ENCODE measurements at places on chromosomes 6 and 20.
A peak's percentile ranks its signal among the peaks of the same experiment; 100 is the strongest.

- DNase-seq: no peak
These were observed 20.5 kb downstream of the TGM2 start for GRCh38 chr20:38144598-38144973.

- peak; percentile 67 for DNase-seq
These were observed 35.2 kb upstream of the TBC1D22B start for GRCh38 chr6:37222125-37222967.

DNA sequence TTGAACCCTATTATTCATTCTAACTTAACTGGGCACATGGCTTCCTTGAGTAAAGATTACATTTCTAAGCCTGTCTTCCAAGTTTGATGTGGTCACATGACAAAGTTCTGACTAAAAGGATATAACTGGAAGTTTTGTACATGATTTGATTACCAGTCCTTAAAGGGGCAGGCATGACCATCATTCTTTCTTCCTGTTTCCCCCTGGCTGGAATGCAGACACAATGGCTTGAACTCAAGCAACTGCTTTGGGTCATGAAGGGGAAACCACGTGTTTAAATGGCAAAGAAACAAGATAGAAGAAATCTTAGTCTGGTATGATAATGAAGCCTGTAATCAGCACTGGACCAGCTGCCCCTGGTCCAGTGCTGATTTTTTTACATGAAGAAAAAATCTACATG, 15.6 kb upstream of the SHLD1 start:
- DNase-seq: no peak

DNA sequence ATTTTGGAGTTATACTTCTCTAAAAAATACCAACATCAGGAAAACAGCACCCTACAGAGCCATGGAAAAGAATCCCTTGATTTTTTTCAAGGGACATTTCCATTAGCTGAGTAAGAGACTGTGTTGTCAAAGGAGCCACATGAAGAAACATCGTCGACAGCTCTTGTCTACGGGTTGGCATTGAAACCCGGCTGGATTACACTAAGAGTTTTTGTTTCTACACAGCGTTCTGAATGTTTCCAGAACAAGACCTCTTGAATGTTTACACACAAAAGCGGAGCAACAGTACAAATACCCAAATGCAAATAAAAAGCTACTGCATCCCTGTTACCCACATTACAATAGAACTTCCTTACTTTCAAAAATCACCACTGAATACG, 2.4 kb upstream of the MYLK4 start:
- DNase-seq: no peak

DNA sequence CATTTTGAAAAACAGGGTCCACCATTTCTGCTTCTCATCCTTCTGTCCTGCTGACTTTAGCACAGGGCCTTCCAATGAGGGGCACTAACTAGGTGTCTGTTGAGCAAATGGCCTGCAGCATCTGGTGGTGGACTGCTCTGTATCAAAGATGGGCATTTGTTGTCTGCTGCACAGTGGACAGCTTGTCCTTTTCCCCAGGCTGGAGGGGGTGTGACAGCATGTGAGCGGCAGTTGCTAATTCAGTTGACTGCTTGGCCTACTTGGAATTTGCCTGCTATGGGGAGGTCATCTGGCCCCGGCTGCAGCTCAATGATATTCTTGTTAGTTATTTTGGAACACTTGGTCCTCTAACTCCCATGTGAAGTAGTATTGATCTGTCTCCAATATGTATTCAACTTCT, 93.7 kb downstream of the SH3BGRL2 start:
- DNase-seq: no peak

DNA sequence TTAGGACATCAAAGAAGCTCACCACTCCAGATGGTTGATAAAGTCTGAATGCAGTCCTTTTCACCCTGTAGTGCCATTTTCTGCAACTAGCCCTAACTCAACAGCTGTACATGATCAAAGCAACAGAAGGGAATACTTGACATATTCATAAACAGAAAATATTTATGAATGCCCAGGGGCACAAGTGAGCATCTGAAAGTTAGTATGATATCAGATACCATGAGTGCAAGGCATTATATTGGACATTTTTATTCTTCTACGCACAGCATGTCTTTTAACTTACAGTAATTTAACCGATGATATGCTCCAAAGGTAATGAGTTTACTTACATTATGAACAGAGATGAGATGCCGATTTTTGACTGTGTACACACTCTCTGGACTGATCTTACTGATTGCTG, 142.0 kb downstream of the MCHR2 start:
- no peak for DNase-seq

DNA sequence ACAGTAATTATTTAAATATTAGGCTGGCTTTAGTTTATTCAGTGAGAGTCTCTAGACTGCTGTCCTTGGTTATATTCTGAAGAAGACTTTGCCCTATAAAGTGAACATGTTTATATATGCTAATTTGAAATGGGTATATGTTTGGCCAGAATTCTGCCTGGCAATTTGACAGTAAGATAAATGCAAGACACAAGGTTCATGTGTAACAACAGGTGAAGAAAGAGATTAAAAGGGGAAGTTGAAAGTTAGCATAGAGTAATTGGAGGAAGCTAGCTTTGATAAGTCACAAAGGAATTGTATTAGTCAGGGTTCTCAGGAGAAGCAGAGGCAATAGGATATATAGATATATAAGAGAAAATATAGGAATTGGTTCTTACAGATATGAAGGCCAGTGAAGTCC, 191.4 kb downstream of the CENPW start:
- DNase-seq: no peak

DNA sequence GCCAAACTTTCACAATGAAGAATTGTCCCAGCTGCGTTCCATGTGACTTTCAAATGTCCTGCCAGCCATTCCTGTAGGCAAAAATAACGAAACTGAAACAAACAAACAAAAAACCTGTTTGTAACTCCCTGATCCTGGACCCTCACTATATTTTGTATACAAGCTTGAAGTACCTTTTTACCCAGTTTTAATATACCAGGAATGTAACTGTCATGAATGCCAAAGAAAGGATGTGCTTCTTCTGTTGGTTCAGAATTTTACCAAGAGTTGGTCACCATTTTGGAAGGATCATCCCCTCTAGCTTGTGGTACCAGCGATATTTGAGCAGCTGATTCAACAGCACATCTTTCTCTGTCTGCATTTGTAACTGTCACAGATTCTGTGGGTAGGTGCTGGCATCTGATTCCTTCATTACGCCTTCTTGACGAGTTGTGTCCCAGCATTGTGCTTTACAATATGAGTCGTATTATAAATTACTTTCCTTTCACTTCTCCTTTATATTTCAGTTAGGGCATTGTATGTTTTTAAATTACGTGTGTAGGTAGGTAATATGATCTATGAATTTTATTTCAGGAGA, 93.9 kb downstream of the DLGAP4 start:
- no peak for DNase-seq

- no peak for DNase-seq
These were observed 7.6 kb upstream of the ADIG start for GRCh38 chr20:38573413-38573812.

GRCh38 chr6:25447570-25447929, 168.4 kb downstream of the CARMIL1 start:
- no peak for DNase-seq

GRCh38 chr20:47233333-47234188, 122.9 kb downstream of the ZMYND8 start:
- DNase-seq: no peak

DNA sequence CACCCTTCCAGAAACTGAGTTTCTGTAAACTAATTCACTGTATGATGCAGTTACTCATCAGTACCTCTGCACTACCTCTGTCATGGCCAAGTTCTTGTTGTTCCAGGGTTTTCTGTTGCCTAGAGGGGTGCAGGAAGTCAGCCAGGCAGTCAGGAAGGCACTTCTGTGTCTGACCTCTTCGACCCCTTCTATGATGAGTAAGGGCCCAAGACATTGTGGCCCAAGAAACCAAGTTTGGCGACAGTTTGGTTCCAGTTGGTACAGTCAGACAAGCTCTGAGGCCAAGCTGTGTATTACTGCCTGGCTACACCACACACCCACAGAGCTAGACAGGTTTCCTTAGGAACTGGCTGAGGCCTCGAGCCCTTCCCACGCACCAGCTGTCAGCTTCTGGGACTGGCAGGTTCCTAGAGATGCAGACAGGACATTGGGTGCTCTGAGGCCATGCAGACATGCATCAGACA, 41.2 kb downstream of the TRAF3IP2 start:
- no peak for DNase-seq

DNA sequence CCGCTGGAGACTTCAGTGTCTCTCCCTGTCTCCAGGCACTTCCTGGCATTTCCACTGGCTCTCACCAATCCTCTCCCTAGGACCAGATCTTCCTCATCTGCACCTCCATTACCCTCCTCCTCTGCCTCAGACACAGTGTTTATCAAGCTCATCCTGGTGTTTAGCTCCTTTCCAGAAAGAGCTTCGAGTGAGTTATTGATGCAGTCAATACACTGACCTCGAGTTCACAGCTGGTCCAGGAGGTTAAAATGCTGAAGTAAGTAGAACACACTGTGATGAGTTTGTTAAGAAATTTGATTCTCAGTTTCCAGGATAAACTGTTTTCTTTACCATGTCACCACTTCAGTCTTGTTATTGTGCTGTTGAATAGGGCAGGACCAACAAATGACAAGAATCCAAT, 42.1 kb upstream of the ARMC2 start:
- no peak for DNase-seq

- DNase-seq: no peak
These were observed 462.4 kb upstream of the NRSN1 start for GRCh38 chr6:23663652-23664051.

DNA sequence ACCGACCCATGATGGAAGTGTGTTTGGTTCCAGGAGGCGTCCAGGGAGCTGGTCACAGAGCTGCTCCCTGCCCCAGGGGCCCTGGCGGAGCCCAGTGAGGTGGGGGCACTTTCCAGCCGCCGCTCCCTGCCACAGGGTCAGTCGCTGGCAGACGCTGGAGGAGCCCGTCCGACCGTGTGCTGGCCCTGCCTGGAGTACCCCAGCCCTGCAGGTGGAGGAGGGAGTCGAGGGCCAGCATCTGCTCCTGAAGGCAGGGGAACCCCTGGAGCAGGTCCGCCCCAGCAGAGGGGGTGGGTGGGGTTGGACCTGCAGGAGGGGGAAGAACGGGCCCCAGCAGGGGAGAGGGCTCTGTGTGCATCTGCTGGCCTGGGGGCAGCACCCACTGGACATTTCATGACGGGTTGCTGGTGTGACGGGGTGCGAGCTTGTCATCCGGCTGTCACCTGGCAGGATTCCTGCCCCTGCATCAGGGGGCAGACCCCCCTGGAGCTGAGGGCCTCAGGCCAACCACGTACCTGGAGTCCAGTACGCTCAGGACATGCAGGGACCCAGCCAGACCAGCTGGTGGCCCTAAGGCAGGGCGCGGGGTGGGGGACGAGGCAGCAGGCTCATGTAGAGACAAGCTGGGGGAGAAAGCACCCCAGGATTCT, 32.3 kb upstream of the GATA5 start:
- no peak for DNase-seq

- no peak for DNase-seq
These were observed 66.3 kb downstream of the RBM38 start for GRCh38 chr20:57457243-57458095.

GRCh38 chr6:147103694-147104093, 100.5 kb upstream of the STXBP5 start:
- DNase-seq: no peak

DNA sequence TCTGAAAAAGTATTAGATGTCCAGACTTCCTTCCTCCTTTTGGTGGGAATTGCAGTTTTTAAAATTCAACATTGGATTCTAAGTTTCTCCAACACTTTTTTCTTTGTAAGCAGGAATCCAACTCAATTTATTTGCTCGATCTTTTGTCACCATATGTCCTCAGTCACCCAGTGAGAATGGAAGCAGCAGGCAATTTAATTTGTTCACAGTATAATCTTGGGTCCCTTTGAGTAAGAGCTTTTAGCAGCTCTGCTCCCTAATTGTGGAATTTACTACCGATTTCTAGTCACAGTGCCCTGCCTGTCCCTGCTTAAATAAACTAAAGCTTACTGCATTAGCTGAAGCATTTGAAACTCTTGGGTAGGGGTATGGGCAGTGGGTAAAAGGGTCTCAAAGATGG, 98.6 kb downstream of the BTBD3 start:
- DNase-seq: no peak

GRCh38 chr6:163646866-163647265, 232.3 kb downstream of the QKI start:
- DNase-seq: no peak

- peak; percentile 7 for DNase-seq
These were observed 130.6 kb upstream of the INSM1 start for GRCh38 chr20:20237093-20237959.

- DNase-seq: no peak
These were observed 64.4 kb downstream of the SULF2 start for GRCh38 chr20:47720636-47721427.

GRCh38 chr20:51507216-51508036, 35.1 kb downstream of the NFATC2 start:
- no peak for DNase-seq

DNA sequence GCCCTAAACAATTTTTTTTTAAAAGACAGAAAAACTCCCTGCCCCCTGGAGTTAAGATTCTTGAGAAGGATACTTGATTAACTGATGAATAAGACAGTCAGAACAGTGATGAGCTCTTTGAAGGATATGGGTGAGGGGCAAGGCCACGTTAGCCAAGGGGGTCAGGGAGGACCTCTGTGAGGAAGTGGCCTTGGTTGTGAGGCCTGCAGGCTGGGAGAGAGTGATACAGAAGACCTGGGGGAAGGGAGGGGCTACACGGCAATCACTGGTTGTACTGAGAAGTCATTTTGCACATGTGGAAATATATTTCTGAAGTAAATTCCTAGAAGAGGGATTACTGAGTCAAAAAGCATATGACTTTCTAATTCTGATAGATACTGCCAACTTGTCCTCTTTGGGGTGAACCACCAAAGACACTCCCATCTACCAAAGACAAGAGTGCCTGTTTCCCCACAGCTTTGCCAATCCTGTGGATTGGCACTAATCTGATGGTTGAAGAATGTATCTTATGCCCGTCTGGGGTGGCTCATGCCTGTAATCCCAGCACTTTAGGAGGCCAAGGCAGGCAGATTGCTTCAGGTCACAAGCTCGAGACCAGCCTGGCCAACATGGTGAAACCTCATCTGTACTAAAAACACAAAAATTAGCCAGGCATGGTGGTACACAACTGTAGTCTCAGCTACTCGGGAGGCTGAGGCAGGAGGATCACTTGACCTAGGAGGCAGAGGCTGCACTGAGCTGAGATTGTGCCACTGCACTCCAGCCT, 22.3 kb upstream of the BCAS4 start:
- DNase-seq: no peak

- DNase-seq: no peak
These were observed 398.5 kb upstream of the GJE1 start for GRCh38 chr6:141734071-141734840.

DNA sequence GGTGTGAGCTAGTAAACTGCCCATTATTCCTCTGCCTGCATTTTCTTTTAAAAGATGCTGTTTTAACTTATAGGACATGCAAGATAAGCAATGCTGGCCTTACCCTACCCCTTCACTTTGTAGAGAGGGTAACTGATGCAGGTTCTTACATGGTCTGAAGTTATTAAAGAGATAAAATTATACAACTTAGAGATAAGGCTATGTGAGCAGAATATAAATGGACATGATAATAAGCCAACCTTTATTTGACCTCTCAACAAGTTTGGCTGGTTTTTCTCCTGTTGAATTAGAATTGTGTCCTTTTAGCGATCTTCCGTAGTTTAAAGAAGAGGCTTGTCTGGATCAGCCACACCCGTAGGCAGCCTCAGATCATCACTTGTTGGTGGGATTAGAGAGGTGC, 377.0 kb downstream of the BTBD3 start:
- DNase-seq: no peak

GRCh38 chr6:148791372-148791771, 44.5 kb downstream of the UST start:
- no peak for DNase-seq
